Naive B cell (primary cell): ENCODE measurements at places on chromosomes 5 and 9.
A peak's percentile ranks its signal among the peaks of the same experiment; 100 is the strongest.

DNA sequence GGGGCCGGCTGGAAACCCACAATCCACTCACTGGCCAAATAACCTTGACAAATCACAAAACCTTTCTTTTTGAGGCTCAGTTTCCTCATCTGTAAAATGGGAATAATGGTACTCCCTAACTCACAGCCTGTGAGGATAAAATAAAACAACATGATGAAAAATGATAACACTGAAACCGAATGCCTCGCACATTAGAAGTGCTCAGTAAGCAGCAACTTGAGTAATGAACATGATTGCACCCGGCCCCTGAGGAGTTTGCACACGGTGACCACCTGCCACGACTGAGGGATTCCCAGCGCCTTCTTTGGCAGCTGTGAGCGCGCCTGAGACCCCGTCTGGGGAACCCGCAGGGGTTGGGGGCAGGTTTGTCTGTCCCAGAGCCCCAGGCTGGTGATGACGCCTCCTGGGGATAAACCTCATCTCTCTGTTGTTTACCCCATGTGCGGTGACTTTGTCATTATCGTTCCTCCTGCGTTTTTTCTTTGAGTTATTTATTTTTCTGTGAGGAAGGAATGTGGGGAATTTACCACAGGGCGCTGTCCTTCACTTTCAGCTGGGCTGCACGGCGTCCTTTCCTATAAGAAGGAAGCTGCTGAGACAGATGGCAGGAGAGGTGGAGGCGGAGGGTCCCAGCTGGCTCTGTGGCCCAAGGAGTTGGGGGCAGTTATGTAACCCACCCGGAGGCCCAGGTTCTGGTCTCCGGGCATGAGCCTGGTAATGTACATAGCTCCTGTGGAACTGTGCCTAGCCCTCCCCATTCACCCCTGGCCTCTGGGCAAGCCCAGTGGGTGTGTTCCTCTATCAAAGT is 3.0 kb upstream of the SYNPO start:
- no peak overlapping the region for H3K27ac ChIP-seq
- no peaks in the 10 kb centered on the region for H3K36me3 ChIP-seq
- no peak overlapping the region for H3K4me3 ChIP-seq
- DNase-seq = no peak

DNA sequence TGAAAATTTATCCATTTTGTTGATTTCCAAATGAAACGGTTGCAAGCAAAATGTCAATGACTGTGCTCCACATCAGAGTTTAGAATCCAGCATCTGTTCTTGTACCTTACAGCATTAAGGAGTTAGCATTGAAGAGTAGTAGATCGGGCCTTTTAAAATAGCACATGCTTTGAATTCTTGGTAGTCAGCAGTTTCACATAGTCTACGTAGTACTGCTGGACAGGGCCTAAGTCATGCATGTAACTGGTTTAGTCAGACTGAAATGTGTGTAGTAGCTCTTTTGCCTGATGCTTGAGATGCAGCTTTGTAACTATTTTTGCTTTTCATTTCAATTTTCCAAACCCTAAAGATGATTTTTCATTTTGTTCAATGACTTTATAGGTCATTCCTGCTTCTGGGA is 19.8 kb downstream of the LECT2 start:
- no peaks in the 10 kb centered on the region for H3K4me1 ChIP-seq
- H3K4me3 ChIP-seq = no peak overlapping the region
- no peak overlapping the region for H3K27ac ChIP-seq
- peaks cover 25% of the 10 kb centered on the region for H3K27me3 ChIP-seq
- H3K36me3 ChIP-seq = no peaks in the 10 kb centered on the region

DNA sequence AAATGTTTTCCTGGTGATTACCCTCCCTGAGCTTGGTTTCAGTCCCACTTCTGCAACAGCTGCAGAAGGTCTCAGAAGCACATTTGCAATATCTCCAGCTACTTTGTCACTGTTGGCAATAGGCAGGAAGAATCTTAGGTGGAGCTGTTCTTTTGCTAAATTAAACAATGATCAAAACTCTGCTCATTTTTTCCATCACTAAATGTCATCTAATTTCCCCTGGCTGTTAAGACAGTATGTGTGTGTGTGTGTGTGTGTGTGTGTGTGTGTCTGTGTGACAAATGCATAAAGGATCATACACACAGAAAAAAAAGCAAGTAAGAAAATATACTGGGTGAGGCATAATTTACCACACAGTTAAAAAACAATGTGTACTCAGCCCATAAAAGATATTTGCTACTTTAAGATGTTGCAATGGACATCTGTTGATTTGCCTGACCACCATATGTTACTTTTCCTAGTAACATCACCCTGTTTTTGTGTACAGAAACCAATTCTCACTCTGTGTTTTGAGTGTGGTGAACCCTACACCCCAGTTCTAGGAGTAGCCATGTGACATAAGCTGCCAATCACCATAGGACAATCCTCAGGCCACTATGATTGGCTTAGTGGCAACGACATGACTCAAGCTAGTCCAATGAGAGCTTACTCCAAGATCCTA is 572.6 kb upstream of the CLINT1 start:
- no peaks in the 10 kb centered on the region for H3K36me3 ChIP-seq
- DNase-seq = no peak
- H3K27me3 ChIP-seq = no peaks in the 10 kb centered on the region
- peaks cover 46% of the 10 kb centered on the region for H3K4me1 ChIP-seq
- H3K4me3 ChIP-seq = no peak overlapping the region

GRCh38 chr5:20497356-20497755 is 509.4 kb upstream of the CDH18 start:
- no peaks in the 10 kb centered on the region for H3K27me3 ChIP-seq
- no peak overlapping the region for H3K27ac ChIP-seq
- H3K36me3 ChIP-seq = no peaks in the 10 kb centered on the region
- no peaks in the 10 kb centered on the region for H3K4me1 ChIP-seq

- DNase-seq = no peak
- H3K4me3 ChIP-seq = no peak overlapping the region
- peaks cover 8% of the 10 kb centered on the region for H3K4me1 ChIP-seq
- peaks cover 8% of the 10 kb centered on the region for H3K36me3 ChIP-seq
Measured at GRCh38 chr9:125296843-125297372, 35.3 kb downstream of the GAPVD1 start.

DNA sequence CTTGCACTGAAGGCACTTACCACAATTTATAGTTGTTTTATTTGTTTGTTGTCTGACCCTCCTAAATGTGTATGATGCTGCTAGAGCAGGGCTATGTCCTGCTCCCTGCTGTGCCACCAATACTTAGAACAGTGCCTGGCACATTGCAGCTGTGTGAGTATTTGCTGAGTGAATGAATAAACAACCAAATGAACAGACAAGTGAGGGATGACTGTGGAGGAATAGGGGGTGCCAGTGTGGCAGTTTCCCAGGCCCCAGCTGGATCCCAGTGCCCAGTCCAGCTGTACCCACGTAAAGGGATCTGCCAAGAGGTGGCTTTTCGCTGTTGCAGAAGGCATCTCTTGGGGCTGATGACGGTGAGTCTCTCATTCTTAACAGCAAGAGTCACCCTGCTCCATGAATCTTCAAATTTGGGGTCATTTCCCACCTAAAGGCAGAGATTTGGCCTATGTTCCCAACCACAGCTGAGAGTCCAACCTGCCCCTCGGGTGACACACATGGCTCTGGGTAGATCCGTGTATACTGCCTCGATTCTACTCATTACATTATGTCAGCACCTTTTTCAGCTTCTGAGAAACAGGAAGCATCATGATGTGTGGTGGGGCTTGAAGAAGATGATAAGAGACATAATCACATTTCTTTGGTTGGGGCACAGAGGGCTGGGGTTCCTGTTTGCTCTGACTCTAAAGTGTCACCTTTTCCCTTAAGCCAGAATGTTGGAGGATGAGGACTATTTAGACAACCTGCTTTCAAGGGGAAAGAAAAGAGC is 14.3 kb downstream of the IL5 start:
- H3K36me3 ChIP-seq = no peaks in the 10 kb centered on the region
- peak; percentile 44 for DNase-seq
- H3K27me3 ChIP-seq = no peaks in the 10 kb centered on the region
- H3K27ac ChIP-seq = no peak overlapping the region
